Fibroblast of the conjunctiva (primary cell): ENCODE measurements at places on chromosomes 6 and 20.

GRCh38 chr6:85576476-85576875 is 17.2 kb downstream of the SNX14 start:
- no peak for DNase-seq

GRCh38 chr20:58930496-58930895 is 50.6 kb upstream of the NELFCD start:
- no peak for DNase-seq

GRCh38 chr6:155216312-155217046 is 47.3 kb upstream of the CLDN20 start:
- no peak for DNase-seq

DNA sequence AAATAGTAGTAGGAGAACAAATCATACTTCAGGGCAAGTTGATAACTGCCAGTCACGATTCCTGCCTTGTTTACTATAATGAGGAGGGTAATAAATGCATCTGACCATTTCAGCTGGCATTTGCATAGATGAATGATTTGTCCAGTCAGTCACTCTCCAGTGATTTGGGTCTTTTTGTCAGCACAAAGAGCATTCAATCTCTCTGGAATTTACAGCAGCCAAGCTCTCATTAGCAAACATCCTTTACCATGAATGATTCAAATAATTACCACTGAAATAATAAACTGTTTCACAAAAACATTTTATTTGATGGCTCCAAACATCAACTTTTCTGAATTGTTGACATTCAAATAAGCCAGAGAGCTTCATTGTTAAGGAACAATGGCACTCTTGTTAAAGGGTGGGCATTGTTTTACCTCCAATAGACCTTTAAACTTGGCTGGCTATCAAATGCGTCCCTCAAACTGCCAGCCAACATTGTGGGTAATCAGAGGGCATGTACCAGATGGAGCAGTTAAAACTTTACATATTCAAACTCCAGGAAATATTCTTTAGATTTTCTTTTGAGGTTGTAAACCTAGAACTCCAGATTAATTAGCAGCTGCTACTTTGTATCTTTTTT is 30.0 kb upstream of the FBXL4 start:
- no peak for DNase-seq

- no peak for DNase-seq
Observed at GRCh38 chr20:42792052-42792451, 397.7 kb downstream of the PTPRT start.

DNA sequence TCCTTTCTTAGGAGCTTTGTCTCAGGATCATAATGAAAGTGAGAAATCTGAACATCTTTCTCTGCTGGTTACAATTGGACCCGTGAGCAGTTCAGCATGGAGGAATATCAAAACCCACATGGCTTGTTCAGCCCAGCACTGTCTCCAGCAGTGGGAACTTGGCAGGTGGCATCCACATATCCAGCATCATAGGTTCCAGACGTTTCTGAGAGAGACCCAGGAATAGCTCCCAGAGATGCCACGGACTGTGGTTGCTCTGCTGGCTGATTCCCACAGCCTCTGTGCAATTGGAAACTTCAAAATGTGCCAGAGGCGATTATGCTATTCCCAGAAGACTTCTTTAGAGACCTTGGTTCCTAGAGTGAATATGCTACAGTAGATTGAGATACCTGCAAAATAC is 76.4 kb downstream of the PHACTR2 start:
- DNase-seq, result no peak

GRCh38 chr6:126718600-126719327 is 378.8 kb downstream of the CENPW start:
- no peak for DNase-seq
